ENCODE measurements at places on chromosomes 4 and X. TPM values are rescaled to one million over a fixed set of nuclear protein-coding genes. Genes with fewer than 3 reads are reported as not detected.

GRCh38 chr4:182022909-182023308 lies 220.3 kb upstream of the TENM3 start:
- H3K4me1 ChIP-seq = no peaks in the 10 kb centered on the region
- no peaks in the 10 kb centered on the region for H3K27me3 ChIP-seq
- DNase-seq = no peak
- H3K4me3 ChIP-seq = no peak overlapping the region
- no peaks in the 10 kb centered on the region for H3K36me3 ChIP-seq

- H3K4me3 ChIP-seq = no peak overlapping the region
- peaks cover 12% of the 10 kb centered on the region for H3K4me1 ChIP-seq
- peaks cover 5% of the 10 kb centered on the region for H3K27me3 ChIP-seq
- no peak overlapping the region for H3K27ac ChIP-seq
Observed at GRCh38 chr4:26233350-26233749, 87.5 kb upstream of the RBPJ start.

GRCh38 chr4:109682875-109683274 lies 20.4 kb downstream of the CASP6 start:
- no peak overlapping the region for H3K4me3 ChIP-seq
- no peaks in the 10 kb centered on the region for H3K27me3 ChIP-seq
- H3K27ac ChIP-seq = peak overlapping the region; percentile 68
- H3K36me3 ChIP-seq = peaks cover 76% of the 10 kb centered on the region
- peaks cover 42% of the 10 kb centered on the region for H3K4me1 ChIP-seq

CHM gene
- total RNA-seq = 16.7 TPM

KLHL34 gene
- total RNA-seq = 0.50 TPM

MAGEA10 gene
- total RNA-seq = not detected

GRCh38 chrX:18448416-18448815 lies 23.0 kb downstream of the CDKL5 start:
- no peak for DNase-seq
- no peaks in the 10 kb centered on the region for H3K27me3 ChIP-seq
- H3K4me3 ChIP-seq = no peak overlapping the region
- H3K4me1 ChIP-seq = no peaks in the 10 kb centered on the region
- no peaks in the 10 kb centered on the region for H3K36me3 ChIP-seq

GRCh38 chr4:56118055-56118454 lies 169.3 kb downstream of the CEP135 start:
- H3K4me3 ChIP-seq = no peak overlapping the region
- peaks cover 2% of the 10 kb centered on the region for H3K27me3 ChIP-seq
- H3K36me3 ChIP-seq = no peaks in the 10 kb centered on the region
- H3K27ac ChIP-seq = no peak overlapping the region
- no peaks in the 10 kb centered on the region for H3K4me1 ChIP-seq

- no peak overlapping the region for H3K4me3 ChIP-seq
- no peaks in the 10 kb centered on the region for H3K36me3 ChIP-seq
- no peak overlapping the region for H3K27ac ChIP-seq
Observed at GRCh38 chr4:75011131-75011795, 78.3 kb downstream of the PARM1 start.
